ENCODE measurements at places on chromosomes 1 and 21. TPM values are rescaled to one million over a fixed set of nuclear protein-coding genes. Genes with fewer than 3 reads are reported as not detected.
A peak's percentile ranks its signal among the peaks of the same experiment; 100 is the strongest.

Gene RAP1GAP
- total RNA-seq, result 1.2 TPM

Gene PARK7
- total RNA-seq, result 119 TPM

Gene GSTM4
- 36.1 TPM for total RNA-seq

Gene SERTAD4
- total RNA-seq, result 2.7 TPM

Gene CNIH3
- total RNA-seq, result not detected

Gene PYHIN1
- total RNA-seq, result 4.2 TPM

Gene OR10K1
- not detected for total RNA-seq

Gene CYP4Z1
- total RNA-seq, result 1.2 TPM

Gene AMY2A
- not detected for total RNA-seq

Gene CLCA4
- total RNA-seq, result 44.0 TPM

DNA sequence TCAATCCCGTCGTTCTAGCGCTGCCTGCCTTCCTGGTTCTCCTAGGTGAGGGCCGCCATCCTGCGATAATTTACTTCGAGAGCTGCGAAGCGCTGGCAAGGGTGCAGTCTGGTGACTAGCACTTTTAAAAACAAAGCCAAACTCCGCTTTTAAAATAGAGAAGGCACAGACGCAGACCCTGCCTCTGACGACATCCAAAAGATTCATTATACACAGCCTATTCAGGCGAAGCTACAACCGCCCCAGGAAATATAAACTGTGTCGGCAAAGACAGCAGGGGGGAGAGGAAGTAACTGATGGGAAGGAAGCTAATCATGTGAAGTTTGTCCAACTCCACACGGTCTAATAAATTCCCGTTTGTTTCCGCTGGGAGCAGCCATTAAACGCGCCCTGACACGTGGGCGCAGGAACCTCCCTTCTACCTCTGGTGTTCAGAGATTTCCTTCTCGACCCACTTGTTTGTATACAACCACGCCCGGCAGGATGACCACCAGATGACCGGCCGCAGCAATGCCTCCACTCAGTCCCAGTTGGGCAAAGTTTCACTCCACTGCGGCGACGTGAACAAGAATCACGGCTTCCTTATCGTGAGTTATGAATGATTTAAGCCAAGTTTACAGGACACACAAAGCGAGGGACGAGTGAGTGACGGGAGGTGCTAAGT, 1.3 kb downstream of the GNG12 start:
- H3K4me3 ChIP-seq, result peak overlapping the region; percentile 91
- peaks cover 50% of the 10 kb centered on the region for H3K4me1 ChIP-seq
- H3K36me3 ChIP-seq, result no peaks in the 10 kb centered on the region
- DNase-seq, result no peak

GRCh38 chr21:46128106-46128932, 27.1 kb downstream of the FTCD start:
- no peak for DNase-seq
- H3K27me3 ChIP-seq, result no peaks in the 10 kb centered on the region
- no peak overlapping the region for H3K4me3 ChIP-seq

DNA sequence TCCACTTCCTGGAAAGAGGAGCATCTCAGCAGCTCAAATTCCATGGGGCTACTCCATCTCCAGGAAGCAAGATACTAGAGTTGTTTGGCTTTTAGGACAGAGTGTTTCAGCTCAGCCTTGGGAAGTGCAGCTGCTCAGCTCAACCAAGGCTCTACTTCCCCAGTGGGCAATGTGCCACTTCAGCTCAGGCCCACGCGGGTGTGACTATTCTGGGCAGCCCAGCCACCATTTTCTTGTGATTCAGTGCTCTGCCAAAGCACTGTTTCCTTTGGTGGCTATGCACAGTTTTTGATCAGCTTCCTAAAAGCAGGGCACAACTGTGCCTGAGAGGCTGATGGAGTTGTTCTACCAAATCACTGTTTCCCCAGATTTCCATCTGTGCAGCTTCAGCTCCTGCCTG, 1104.9 kb upstream of the TMPRSS15 start:
- no peaks in the 10 kb centered on the region for H3K4me1 ChIP-seq
- H3K27ac ChIP-seq, result no peak overlapping the region
- H3K4me3 ChIP-seq, result no peak overlapping the region

GRCh38 chr21:33234635-33235520, 5.1 kb downstream of the IFNAR2 start:
- no peaks in the 10 kb centered on the region for H3K36me3 ChIP-seq
- no peak for DNase-seq
- no peak overlapping the region for H3K27ac ChIP-seq
- peaks cover 22% of the 10 kb centered on the region for H3K4me1 ChIP-seq

DNA sequence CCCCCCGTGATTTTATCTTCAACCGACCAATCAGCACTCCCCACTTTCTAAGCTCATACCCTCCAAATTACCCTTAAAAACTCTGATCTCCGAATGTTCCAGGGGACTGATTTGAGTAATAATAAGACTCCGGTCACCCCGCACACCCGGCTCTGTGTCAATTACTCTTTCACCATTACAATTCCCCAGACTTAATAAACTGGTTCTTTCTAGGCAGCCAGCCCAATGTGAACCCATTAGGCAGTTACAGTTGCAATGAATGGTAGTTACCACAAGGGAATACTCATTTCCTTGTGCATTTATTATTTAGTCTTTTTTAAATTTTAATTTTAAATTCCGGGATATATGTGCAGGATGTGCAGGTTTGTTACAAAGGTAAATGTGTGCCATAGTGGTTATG, 177.9 kb downstream of the HFM1 start:
- no peak overlapping the region for H3K4me3 ChIP-seq
- H3K27ac ChIP-seq, result no peak overlapping the region
- no peaks in the 10 kb centered on the region for H3K27me3 ChIP-seq
- no peaks in the 10 kb centered on the region for H3K36me3 ChIP-seq

DNA sequence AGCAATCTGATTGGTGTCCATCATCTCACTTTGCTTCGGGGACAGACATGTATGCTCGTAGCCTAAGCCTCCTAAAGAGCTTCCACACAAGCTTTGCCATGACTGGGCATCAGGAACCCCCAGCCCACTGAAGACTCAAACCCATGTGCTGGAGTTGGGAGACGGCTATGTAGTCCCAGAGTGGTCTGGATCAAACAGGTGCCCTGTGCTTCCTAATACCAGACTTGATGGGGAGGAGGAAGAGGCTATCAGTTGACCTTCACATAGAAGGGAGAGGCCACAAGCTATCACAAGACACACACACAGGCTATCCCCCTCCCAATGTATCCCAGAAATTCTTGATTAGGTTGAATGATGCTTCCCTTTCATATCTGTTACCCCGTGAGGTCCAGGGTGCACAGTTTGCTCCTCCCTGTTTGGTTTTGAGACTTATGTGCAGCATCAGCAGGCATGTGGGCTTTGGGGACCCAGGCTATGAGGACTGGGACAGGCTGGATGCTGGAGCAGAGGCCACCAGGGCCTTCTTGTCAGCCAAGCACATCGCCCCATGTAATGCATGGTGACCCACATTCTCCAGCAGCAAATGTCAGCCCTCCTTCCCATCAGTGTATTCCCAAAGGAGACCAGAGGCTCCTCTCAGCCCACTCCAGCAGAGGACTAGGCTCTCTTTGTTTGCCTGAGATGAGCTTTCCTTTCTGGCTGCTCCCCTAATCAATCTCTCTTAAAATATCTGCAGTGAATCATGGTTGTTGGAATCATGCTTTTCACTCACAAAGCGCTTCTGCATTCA, 159.8 kb downstream of the GRIK3 start:
- no peaks in the 10 kb centered on the region for H3K27me3 ChIP-seq
- no peaks in the 10 kb centered on the region for H3K4me1 ChIP-seq
- DNase-seq, result peak; percentile 87
- no peak overlapping the region for H3K4me3 ChIP-seq

DNA sequence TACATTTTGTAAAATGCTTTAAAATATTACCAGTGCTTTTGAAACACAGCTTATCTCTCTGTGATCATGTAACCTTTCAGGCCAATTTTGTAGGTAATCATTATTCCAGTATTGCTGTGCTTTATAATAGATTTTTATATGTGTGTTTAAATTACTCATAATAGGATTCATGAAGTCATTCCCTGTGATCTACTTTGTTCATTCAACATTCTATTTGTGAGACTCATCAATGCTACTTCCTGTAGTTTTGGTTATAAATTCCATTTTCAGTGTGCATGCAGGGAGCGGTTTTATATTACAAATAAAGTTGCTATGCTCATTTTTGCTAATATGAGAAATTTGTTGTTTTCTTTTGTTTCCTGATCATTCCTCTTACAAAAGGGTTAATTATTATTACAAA, 4.1 kb upstream of the OR2M5 start:
- no peaks in the 10 kb centered on the region for H3K36me3 ChIP-seq
- DNase-seq, result no peak
- no peak overlapping the region for H3K4me3 ChIP-seq
- H3K4me1 ChIP-seq, result no peaks in the 10 kb centered on the region

- no peaks in the 10 kb centered on the region for H3K27me3 ChIP-seq
- no peak for DNase-seq
- H3K36me3 ChIP-seq, result no peaks in the 10 kb centered on the region
- H3K4me1 ChIP-seq, result no peaks in the 10 kb centered on the region
- H3K4me3 ChIP-seq, result no peak overlapping the region
Observed at GRCh38 chr1:46254668-46255067, 7.1 kb downstream of the RAD54L start.

GRCh38 chr1:39573097-39573465, 3.5 kb downstream of the PABPC4 start:
- peaks cover 37% of the 10 kb centered on the region for H3K4me1 ChIP-seq
- no peak overlapping the region for H3K4me3 ChIP-seq
- peaks cover 48% of the 10 kb centered on the region for H3K36me3 ChIP-seq
- no peak for DNase-seq

DNA sequence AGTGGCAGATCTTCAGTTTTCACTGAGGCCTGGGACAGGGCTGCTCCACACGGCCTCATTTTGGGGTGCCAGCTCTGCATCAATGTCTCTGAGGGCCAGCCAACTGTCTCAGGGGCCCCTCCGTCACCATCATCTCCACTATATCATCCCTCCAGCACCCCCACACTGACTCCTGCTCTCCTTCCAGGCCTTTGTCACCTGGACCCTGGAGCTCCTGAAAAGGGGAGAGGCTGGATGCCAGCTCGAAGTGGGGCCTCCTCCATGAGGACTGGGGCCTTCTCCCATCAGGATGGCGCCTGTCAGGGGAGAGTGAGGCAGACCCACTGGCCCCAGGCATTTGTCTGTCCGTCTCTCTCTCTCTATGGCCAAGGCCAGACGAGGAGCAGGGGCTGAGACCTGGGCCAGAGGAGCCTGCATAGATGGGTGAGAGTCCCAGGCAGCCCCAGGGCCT, 44.7 kb upstream of the LRP8 start:
- H3K4me1 ChIP-seq, result no peaks in the 10 kb centered on the region
- DNase-seq, result peak; percentile 52
- no peak overlapping the region for H3K27ac ChIP-seq
- H3K4me3 ChIP-seq, result no peak overlapping the region

- peaks cover 40% of the 10 kb centered on the region for H3K4me1 ChIP-seq
- H3K27me3 ChIP-seq, result no peaks in the 10 kb centered on the region
- H3K27ac ChIP-seq, result peak overlapping the region; percentile 94
- no peaks in the 10 kb centered on the region for H3K36me3 ChIP-seq
Observed at GRCh38 chr1:201983380-201983805, 945 bp downstream of the RNPEP start.

DNA sequence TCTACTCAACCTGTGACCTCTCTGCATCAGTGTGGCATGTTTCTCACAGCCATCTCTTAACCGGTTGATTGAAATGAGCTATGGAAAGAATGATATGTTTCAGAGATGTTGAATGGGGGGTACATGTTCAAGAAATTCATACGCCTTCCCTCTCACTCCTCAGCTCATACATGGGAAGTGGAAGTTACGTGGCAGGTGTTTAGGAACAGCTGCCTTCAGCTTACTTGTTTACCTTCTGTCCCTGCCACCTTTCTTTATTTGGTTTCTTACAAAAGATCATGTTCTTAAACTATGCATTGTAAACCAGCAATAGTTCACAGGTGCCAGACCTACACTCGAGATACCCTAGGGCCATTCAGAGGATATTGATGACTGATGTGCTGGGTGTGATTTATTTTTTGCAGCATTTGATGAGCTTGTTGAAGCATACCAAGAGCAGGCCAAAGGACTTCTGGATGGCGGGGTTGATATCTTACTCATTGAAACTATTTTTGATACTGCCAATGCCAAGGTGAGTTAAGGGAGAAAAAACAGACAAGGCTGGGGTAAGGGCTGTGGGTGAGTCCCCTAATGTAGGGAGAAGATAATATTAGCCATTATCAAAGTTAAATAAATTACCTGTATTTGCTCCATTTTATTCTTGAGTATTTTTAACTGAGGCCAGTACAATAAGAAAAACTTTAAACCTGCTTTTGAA, 17.4 kb downstream of the MTR start:
- no peaks in the 10 kb centered on the region for H3K36me3 ChIP-seq
- no peaks in the 10 kb centered on the region for H3K4me1 ChIP-seq
- no peaks in the 10 kb centered on the region for H3K27me3 ChIP-seq
- no peak overlapping the region for H3K4me3 ChIP-seq
- no peak overlapping the region for H3K27ac ChIP-seq

DNA sequence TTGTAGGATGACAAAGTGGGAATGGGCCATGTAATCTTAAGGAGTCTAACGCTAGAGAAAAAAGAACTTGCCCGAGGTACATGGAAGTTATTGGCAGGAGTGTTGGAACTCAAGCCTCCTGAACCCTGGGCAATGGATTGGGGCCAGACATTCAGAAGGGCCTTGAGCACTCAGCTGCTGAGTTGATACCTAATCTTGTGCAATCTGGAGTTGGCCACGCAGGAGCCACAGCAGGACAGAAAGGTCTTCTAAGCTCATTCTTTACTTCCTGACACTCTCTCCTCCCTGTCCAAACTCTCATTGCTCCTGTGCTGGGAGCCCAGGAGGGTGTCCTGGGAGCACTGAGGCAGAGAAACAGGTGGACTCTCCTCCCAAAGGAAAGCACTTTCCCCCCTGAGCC, 25.1 kb upstream of the CSF1 start:
- no peak overlapping the region for H3K4me3 ChIP-seq
- H3K4me1 ChIP-seq, result peaks cover 29% of the 10 kb centered on the region
- H3K36me3 ChIP-seq, result no peaks in the 10 kb centered on the region
- H3K27ac ChIP-seq, result no peak overlapping the region
- DNase-seq, result no peak
- H3K27me3 ChIP-seq, result no peaks in the 10 kb centered on the region

- no peaks in the 10 kb centered on the region for H3K4me1 ChIP-seq
- no peak overlapping the region for H3K27ac ChIP-seq
- no peak overlapping the region for H3K4me3 ChIP-seq
- H3K27me3 ChIP-seq, result no peaks in the 10 kb centered on the region
Observed at GRCh38 chr21:20783611-20784010, 214.6 kb upstream of the NCAM2 start.

- H3K4me1 ChIP-seq, result peaks cover 29% of the 10 kb centered on the region
- no peak for DNase-seq
- no peaks in the 10 kb centered on the region for H3K27me3 ChIP-seq
- H3K4me3 ChIP-seq, result no peak overlapping the region
Observed at GRCh38 chr1:225745273-225745672, 32.4 kb upstream of the SRP9 start.

GRCh38 chr1:20729155-20729931, 3.2 kb downstream of the SH2D5 start:
- peaks cover 25% of the 10 kb centered on the region for H3K4me1 ChIP-seq
- H3K27me3 ChIP-seq, result no peaks in the 10 kb centered on the region
- H3K36me3 ChIP-seq, result no peaks in the 10 kb centered on the region
- H3K4me3 ChIP-seq, result no peak overlapping the region
- H3K27ac ChIP-seq, result no peak overlapping the region
- peak; percentile 80 for DNase-seq

- no peak overlapping the region for H3K4me3 ChIP-seq
- DNase-seq, result no peak
- no peaks in the 10 kb centered on the region for H3K27me3 ChIP-seq
- no peaks in the 10 kb centered on the region for H3K4me1 ChIP-seq
- H3K36me3 ChIP-seq, result no peaks in the 10 kb centered on the region
- H3K27ac ChIP-seq, result no peak overlapping the region
Observed at GRCh38 chr1:3568815-3569435, 42.4 kb downstream of the MEGF6 start.

GRCh38 chr1:243970077-243970476, 81.0 kb upstream of the ZBTB18 start:
- no peaks in the 10 kb centered on the region for H3K36me3 ChIP-seq
- H3K27me3 ChIP-seq, result no peaks in the 10 kb centered on the region
- no peaks in the 10 kb centered on the region for H3K4me1 ChIP-seq
